Stimulated activated CD8-positive, alpha-beta memory T cell treated with anti-CD3 and anti-CD28 coated beads, Interleukin-2, amount 100 ng/mL, for 48 hours (primary cell): ENCODE measurements at places on chromosomes 2 and 18.

- no peak for DNase-seq
Observed at GRCh38 chr2:37600735-37601134, 70.7 kb downstream of the CDC42EP3 start.

GRCh38 chr2:128301501-128301966 is 17.1 kb downstream of the HS6ST1 start:
- no peak for DNase-seq

DNA sequence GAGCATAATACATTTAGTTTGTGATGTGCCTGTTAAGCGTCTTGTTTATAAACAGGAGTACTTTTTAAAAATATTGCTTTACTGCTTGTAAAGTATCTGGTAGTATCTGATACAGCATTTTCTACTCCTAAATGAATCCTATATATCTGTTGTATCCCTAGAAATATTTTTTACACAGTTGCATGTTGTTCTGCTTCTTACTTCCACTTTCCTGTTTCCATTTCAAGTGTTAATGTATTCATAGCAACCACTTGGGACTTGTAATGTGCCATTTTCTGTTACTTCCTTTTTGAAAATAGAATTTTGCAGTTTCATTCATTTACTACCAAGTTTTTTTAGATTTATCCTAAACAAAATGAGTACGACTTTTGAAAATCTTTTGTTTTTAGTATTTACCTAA is 24.9 kb downstream of the CCNT2 start:
- DNase-seq: no peak

- no peak for DNase-seq
Observed at GRCh38 chr2:207122651-207123334, 43.0 kb downstream of the KLF7 start.

GRCh38 chr2:157469726-157470125 is 25.8 kb upstream of the CYTIP start:
- DNase-seq: no peak

DNA sequence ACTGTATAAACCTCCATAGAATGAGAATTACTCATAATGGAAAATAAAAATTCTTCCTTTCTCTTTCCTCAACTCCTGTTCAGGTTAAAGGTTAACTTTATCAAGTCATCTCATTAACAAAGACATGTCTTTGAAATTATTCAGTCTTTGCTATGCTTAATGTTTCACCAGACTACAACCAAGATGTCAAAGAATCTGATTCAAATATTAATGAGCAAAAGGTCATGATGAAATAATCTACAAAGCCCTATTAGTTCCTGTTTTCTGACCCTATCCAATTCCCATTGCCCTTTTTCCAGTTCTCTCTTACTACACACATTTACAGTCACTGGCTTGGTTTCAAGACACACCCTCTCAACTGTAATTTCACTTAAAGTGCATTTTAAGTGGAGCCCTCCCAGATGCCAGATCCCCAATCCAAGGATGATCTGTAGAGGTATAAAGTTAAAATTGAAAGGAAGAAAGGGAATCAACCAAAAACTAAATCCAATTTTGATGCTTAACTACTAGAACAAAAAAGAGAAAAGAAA is 246.9 kb upstream of the CYP26B1 start:
- no peak for DNase-seq

GRCh38 chr18:76823161-76823538 is 793 bp downstream of the ZNF236 start:
- no peak for DNase-seq

DNA sequence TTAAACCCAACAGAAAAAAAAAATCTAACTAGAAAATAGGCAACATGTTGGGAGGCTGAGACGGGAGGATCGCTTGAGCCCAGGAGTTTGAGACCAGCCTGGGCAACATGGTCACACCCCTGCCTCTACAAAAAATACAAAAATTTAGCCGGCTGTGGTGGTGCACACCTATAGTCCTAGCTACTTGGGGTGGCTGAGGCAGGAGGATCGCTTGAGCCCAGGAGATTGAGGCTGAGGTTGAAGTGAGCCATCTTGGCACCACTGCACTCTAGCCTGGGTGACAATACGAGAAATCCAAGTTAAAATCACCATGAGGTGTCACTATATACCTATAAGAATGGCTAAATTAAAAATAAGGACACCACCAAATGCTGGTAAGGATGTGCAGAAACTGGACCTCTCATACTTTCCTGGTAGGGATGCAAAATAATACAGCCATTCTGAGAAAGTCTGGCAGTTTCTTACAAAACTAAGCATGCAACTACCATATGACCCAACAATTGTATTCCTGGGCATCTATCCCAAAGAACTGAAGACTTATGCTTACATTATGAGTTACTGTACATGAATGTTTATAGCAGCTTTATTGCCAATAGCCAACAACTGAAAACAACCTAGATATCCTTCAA is 2.2 kb downstream of the SEPTIN10 start:
- no peak for DNase-seq

DNA sequence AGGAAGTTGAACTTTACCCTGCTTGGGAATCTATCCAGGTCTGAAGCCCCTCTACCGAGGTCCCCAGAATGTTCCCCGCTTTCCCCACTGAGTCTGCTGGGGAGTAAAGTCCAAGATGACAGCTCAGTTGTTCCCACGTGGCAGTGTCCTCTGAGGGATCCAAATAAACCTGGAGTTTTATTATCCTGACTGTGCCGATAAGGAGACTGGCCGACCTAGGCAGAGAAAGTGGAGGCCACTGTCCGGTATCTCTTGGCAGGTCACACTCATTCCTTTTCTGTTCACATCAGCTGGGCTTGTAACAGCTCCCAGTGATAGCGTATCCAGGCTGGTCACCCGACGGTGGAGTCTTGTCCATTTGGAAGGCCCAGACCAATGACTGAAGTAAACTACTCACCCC is 27.5 kb upstream of the C18orf32 start:
- no peak for DNase-seq

- no peak for DNase-seq
Observed at GRCh38 chr2:99911736-99912135, 230.7 kb downstream of the AFF3 start.

DNA sequence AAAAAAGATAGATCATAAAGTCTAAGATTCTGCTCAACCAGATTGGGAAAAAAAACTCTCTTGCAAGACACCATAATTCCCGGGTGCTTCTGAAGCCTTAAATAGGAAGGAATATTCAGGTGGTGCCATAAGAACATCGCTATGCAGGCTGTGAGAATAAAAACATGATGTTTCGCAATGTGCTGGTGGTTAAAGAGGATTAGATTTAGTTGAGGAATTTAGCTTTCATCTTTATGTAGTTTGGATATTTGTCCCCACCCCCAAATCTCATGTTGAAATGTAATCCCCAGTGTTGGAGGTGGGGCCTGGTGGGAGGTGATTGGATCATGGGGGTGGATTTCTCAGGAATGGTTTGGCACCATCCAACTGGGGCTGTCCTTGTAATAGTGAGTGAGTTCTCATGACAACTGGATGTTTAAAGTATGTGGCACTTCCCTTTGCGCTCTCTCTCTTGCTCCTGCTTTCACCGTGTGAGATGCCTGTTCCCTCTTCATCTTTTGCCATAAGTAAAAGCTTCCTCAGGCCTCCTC is 132.2 kb downstream of the AKAIN1 start:
- no peak for DNase-seq
